Kidney tubule cell (primary cell): ENCODE measurements at places on chromosomes 12 and 14.

DNA sequence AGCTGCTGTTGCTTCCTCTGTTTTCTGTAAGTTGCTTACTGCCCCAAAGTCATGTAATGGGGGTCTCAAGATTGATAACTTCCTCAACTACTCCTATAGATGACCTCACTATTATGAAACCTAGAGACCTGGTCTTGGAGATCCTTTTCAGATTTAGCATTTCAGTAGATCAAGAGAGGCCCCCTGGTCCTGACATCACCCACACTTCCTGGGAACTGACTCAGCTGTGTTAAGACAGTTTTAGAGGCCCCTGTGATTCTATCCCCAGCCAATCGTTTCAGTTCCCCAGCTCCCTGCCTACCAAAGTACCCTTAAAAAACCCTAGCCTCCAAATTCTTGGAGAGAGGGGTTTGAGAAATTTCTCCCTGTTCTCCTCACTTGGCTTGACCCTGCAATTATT is 9.2 kb upstream of the ARG2 start:
- DNase-seq, result no peak

GRCh38 chr14:85483037-85483436 is 46.9 kb upstream of the FLRT2 start:
- DNase-seq, result no peak

- DNase-seq, result no peak
Measured at GRCh38 chr14:55347748-55348147, 63.9 kb downstream of the ATG14 start.

DNA sequence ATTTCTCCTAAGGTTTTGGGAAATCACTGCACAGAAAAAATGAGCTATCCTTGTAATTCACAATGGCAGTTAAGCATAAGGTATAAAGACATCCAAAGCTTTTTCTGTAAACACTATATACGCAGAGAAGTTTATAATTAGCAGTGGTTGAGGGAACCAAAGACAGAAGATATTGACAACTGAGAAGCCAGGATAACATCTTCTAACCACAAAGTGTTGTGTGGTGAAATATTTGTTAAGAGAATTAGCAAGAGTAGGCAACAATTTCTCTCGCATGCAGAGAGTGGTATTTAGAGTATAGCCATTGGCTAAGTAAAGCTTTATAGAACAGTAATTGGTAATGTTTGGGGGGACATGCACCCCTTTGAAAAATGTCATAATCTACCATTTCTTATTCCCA is 123.7 kb upstream of the USP15 start:
- DNase-seq, result no peak

- DNase-seq, result no peak
Measured at GRCh38 chr12:120659151-120659525, 18.7 kb downstream of the CABP1 start.

DNA sequence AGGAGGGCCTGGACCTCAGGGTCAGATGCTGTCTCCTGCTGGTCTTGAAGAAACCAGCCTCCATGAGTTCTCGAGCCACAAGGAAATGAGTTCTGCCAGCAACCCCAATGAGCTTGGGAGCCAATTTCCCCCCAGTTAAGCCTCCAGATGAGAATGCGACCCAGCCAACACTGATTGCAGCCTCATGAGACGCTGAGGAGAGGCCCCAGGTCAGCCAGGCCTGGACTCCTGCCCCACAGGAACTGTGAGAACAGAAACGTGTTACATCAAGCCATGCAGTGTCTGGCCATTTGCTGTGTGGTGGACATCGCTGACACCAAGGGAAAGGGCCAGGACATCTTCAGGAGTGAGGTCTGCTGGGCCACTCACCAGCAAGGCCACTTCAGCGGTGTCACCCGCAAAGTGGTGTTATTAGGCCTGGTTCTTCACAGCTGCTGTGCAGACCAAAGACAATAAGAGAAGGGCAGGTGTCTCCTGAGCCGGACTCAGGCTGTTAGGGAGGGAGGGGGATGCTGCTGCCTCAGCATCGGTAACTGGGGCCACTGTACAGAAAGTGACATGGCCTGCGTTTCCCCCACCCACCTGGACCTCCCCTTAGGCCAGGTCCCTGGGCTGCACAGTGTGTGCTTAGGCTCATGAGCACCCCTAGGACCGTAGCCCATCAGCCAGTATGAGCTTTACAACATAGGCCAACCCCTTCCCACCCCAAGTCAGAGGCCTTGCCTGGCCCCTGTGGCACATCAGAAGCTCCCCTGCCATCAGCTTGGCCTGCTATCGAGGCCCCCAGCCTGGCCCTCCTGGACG is 272.4 kb upstream of the RTL1 start:
- no peak for DNase-seq
